ENCODE measurements at places on chromosomes 2 and 18. TPM values are rescaled to one million over a fixed set of nuclear protein-coding genes. Genes with fewer than 3 reads are reported as not detected.
A peak's percentile ranks its signal among the peaks of the same experiment; 100 is the strongest.

- no peak overlapping the region for H3K4me3 ChIP-seq
- DNase-seq: no peak
- H3K4me1 ChIP-seq: no peaks in the 10 kb centered on the region
- H3K27ac ChIP-seq: no peak overlapping the region
These were observed 28.9 kb upstream of the BCL2L11 start for GRCh38 chr2:111091811-111092211.

DNA sequence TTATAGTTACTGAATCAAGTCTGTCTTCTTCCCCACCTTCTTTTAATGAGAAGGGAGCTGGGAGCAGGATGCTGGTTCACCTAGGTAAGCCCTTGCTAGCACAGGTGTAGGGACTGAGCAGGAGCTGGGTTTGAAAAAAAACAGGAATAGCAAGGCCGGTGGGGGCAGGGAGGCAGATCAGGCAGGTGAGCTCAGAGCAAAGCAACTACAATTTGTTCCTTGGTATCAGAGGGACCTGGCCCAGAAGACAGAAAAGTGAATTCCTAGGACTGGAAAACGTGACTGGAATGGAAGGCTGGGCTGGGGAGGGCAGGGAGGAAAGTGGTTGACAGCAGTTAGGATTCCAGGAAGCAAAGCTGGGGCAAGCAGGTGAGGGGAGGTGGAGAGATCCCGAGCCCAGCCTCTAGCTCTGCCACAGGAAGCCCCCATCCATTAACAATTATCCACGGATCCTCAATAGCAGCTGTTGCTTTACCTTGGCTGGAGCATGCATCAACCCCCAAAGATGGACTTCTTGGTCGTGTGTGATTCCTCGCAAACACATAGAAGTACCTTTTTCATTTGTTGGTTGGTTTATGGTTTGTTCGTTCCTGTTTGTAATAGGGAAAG, 118.4 kb downstream of the LNPK start:
- no peaks in the 10 kb centered on the region for H3K27me3 ChIP-seq
- no peaks in the 10 kb centered on the region for H3K4me1 ChIP-seq
- DNase-seq: no peak
- no peaks in the 10 kb centered on the region for H3K36me3 ChIP-seq
- no peak overlapping the region for H3K4me3 ChIP-seq

- H3K36me3 ChIP-seq: no peaks in the 10 kb centered on the region
- no peak for DNase-seq
- H3K4me3 ChIP-seq: no peak overlapping the region
- H3K27me3 ChIP-seq: no peaks in the 10 kb centered on the region
- no peak overlapping the region for H3K27ac ChIP-seq
These were observed 61.1 kb downstream of the SMCHD1 start for GRCh38 chr18:2716394-2717326.

DNA sequence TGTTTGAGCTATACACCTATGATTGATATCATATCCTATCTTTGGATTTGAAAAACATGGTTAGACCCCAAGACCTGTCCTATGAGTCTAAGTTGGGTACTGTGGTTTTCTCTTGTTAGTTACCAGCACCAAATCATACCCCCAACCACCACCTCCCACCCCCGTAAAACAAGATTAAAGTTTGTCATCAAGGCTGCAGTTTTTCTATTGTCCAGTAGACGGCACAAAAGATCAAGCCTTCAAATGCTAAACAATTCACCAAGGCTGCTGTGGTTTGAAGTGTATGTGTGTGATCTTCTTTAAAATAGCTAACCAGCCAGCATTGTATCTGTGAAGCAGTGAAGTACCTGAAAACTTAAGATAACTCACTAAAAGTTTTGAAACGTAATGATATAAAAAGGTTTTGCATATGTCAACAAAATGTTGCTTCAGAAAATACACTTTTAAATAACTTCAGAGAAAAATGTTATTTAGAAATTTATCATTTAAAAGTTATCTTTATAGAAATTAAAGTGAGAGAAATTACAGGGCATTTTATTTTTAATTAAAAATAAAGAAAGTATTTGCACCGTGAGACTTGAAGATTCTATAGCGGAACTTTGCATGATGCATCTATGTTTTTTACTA, 5.8 kb upstream of the MEIS1 start:
- H3K27me3 ChIP-seq: peaks cover 20% of the 10 kb centered on the region
- no peak overlapping the region for H3K4me3 ChIP-seq
- no peaks in the 10 kb centered on the region for H3K36me3 ChIP-seq
- H3K4me1 ChIP-seq: no peaks in the 10 kb centered on the region
- peak; percentile 39 for DNase-seq
- H3K27ac ChIP-seq: no peak overlapping the region

Gene UGT1A8
- total RNA-seq: not detected

- peak overlapping the region; percentile 62 for H3K27ac ChIP-seq
These were observed 72.6 kb upstream of the MCFD2 start for GRCh38 chr2:46988230-46988629.

- H3K27me3 ChIP-seq: no peaks in the 10 kb centered on the region
- peaks cover 3% of the 10 kb centered on the region for H3K4me1 ChIP-seq
- no peak overlapping the region for H3K4me3 ChIP-seq
- no peak overlapping the region for H3K27ac ChIP-seq
- no peak for DNase-seq
These were observed 6.1 kb upstream of the NCL start for GRCh38 chr2:231470246-231470900.

DNA sequence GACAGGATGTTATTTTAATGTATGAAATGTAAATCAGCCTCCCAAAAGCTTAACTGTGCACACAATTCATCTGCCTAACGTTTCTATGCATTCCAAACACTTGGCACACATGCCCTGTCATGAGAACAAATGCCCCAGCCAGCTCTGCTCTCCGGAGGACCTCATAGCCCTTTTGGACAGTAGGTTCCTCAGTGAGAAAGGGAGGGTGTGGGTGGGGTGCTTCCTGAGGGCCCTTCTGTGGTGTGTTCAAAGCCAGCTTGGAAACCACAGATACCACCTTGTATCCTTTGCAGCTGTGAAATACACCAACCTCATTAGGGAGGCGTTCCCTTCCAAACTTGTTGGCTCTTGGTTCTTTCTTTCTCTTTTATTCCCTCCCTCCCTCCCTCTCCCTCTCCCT, 102.2 kb upstream of the ASB18 start:
- no peak overlapping the region for H3K4me3 ChIP-seq
- DNase-seq: no peak
- no peaks in the 10 kb centered on the region for H3K27me3 ChIP-seq
- H3K4me1 ChIP-seq: no peaks in the 10 kb centered on the region

DNA sequence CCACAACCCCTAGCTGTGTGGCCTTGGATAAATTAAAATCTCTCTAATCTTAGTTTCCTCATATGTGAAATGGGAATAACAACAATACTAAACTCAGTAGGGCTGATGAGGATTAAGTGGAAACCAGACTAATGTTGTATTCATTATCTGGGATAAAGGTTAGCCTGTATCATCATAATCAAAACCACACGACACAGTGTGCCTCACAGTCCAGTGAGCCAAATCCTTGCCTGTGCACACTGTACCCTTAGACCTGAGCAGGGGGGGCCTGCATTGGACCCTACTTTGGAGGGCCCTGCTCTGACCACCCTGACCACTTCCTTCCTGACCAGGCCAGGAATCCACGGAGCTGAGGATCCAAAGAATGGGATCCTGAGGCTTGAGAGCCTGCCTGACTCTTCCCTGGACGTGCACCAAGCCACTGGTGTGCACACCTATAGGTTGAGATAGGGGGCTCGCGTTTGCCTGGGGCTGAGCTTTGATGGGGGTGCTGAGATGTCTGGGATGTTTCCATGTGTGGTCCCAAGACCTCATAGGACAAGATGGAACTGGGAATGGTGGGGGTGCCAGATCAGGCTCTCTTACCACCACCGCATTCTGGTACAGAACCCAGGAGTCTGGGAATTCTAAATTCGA, 69.7 kb downstream of the TGOLN2 start:
- H3K4me1 ChIP-seq: peaks cover 15% of the 10 kb centered on the region
- no peaks in the 10 kb centered on the region for H3K36me3 ChIP-seq
- peak overlapping the region; percentile 25 for H3K27ac ChIP-seq
- DNase-seq: no peak
- no peak overlapping the region for H3K4me3 ChIP-seq
- H3K27me3 ChIP-seq: no peaks in the 10 kb centered on the region
